ENCODE measurements at places on chromosomes 1 and 21. TPM values are rescaled to one million over a fixed set of nuclear protein-coding genes. Genes with fewer than 3 reads are reported as not detected.
A peak's percentile ranks its signal among the peaks of the same experiment; 100 is the strongest.

The APCS gene
- total RNA-seq, result not detected

- peaks cover 15% of the 10 kb centered on the region for H3K4me1 ChIP-seq
- peak; percentile 87 for DNase-seq
- no peaks in the 10 kb centered on the region for H3K27me3 ChIP-seq
- H3K4me3 ChIP-seq, result no peak overlapping the region
- H3K27ac ChIP-seq, result no peak overlapping the region
Measured at GRCh38 chr1:150061632-150062101, 5.9 kb upstream of the VPS45 start.

GRCh38 chr1:22277662-22278061, 134.8 kb upstream of the WNT4 start:
- H3K27me3 ChIP-seq, result peaks cover 49% of the 10 kb centered on the region
- no peak overlapping the region for H3K27ac ChIP-seq
- H3K4me1 ChIP-seq, result no peaks in the 10 kb centered on the region
- no peaks in the 10 kb centered on the region for H3K36me3 ChIP-seq
- no peak overlapping the region for H3K4me3 ChIP-seq

DNA sequence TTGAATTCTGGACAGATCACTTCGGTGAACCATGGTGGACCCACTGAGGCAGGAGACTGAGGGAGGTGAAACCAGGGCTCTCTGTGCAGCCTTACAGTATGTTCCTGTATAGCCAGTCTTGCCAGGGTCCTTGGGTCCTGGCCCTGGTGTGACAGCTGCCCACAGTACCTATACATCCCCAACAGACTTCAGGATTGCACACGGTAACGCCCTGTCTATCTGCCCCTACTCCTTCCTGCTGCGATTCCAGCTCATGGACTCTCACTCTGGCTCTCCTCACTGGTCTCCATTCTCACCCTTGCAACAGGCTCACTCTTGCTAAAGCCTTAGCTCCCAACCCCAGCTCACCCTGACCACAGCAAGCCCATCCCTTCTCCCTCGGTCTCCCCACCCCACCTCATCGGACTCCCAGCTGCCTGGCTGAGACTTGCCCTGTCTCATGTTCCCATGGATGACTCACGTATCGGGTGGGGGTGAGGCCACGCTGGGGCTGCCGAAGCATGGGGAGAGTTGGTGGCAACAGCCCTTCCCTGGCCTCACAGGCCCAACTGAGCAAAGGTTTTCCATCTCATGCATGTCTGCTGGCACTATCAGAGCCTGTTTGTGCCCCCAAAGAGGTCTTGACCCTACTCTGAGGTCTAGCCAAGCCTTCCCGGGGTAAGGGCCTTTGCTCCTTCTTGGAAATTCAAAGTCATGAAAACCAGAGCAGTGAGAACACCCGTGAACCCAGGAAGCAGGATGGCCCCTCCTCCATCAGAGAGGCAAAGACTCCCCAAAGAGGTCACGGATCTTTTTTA, 7.1 kb downstream of the PHLDA3 start:
- no peak for DNase-seq
- no peaks in the 10 kb centered on the region for H3K27me3 ChIP-seq
- peaks cover 18% of the 10 kb centered on the region for H3K4me1 ChIP-seq
- peak overlapping the region; percentile 73 for H3K27ac ChIP-seq
- peaks cover 8% of the 10 kb centered on the region for H3K36me3 ChIP-seq
- no peak overlapping the region for H3K4me3 ChIP-seq

The ACADM gene
- 63.3 TPM for total RNA-seq

The S100A2 gene
- not detected for total RNA-seq

The CADM3 gene
- total RNA-seq, result 3.1 TPM

The SH3BGR gene
- 116 TPM for total RNA-seq

GRCh38 chr1:169588785-169589485, 2.7 kb upstream of the F5 start:
- H3K36me3 ChIP-seq, result no peaks in the 10 kb centered on the region
- H3K4me1 ChIP-seq, result no peaks in the 10 kb centered on the region
- H3K27ac ChIP-seq, result no peak overlapping the region
- H3K4me3 ChIP-seq, result no peak overlapping the region
- peaks cover 45% of the 10 kb centered on the region for H3K27me3 ChIP-seq
- no peak for DNase-seq
